ENCODE measurements at places on chromosomes 2 and 18.

DNA sequence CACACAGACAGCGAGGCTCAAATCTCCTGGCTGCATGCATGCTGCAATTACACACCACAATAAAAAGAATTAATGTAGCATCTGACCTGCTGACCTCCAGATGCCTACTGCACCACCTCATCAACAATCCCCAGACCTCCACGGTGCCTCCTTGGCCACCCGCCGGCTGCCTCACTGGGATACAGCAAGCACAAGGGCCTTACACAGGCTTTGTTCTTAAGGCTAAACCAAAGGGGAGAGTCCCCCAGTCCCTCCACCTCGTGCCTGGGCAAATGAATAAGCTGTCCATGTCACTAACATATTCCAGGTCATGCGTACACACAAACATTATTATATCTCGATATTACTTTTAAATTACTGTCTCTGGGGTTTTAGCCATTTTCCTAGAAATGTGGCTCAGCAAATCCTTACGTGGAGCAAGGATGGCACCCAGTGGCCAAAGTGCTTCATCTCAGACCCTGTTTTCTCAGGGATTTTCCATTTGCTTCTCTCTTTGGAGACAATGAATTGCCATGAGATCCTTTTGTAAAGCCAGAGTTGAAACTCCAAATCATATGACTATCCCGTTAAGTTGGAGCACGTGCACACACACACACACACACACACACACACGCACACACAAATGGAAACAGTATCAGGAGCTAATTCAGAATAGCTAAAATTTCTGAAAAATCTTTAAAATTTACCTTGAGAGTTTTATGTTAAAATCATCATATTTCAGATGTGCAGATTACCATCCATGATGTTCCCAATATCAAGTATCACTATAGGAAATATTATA, 313.8 kb downstream of the PDE11A start:
- DNase-seq: no peak

DNA sequence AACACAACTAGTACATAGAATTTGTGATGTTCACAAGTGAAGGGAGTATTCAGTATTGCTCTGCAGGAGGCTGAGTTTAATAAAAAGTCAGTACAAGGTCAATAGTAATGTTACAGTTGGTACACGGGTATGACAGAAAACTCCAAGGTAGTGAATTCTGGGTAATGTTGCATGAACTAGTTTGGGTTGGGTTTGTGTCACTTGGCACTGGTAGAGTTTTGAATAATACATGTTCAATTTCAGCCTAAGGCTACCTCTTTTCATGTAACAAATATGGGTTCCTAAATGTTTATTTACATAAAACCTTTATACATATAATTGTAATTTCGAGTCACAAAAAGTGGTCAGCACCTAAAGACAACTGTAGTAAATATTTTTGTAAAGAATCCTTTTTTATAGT, 19.4 kb downstream of the CTIF start:
- no peak for DNase-seq

- DNase-seq: no peak
Measured at GRCh38 chr2:66013456-66013855, 421.5 kb upstream of the MEIS1 start.

DNA sequence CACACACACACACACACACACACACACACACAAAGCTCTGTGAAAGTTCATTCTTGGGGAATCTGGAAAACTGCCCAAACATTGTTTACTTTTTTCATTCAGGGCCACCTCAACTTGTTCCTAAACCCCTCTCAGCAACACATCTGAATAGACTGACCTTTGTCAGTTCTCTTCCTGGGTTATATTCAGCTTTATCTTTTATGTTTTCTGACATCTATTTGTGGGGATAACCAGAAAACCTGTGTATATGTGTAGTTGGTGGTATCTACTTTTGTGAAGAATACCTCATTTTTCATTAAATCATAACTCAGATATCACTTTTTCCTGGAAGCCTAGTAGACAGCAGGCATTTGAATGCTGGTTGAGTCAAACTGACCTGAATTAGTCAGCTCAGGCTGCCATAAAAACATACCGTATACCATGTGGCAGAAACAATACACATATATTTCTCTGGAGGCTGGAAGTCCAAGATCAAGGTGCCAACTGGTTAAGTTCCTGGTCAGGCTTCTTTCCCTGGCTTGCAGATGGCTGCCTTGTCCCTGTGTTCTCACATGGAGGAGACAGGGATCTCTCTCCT, 11.0 kb upstream of the RNF144A start:
- DNase-seq: no peak

GRCh38 chr2:189082376-189082975, 97.1 kb downstream of the COL5A2 start:
- no peak for DNase-seq

DNA sequence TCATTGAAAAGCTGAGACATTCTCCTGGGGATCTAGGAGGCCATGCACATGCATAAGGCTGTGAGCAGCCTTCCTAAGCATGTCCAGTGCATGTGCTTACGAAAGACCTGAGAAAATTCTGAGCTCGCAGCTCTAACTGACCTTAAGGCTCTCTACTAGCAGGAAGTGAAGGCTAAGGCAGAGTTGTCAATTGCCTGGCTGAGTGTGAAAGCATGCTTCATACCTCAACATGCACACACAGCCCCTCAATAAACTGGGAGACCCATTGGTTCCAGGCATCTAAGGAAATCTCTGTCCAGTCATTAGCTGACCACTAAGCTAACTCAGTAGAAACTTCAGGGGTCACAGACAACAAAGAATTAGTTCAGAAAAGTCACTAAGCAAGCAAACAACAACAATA, 42.0 kb downstream of the ALPK2 start:
- no peak for DNase-seq

- no peak for DNase-seq
Measured at GRCh38 chr2:227177592-227178336, 13.3 kb downstream of the COL4A3 start.

DNA sequence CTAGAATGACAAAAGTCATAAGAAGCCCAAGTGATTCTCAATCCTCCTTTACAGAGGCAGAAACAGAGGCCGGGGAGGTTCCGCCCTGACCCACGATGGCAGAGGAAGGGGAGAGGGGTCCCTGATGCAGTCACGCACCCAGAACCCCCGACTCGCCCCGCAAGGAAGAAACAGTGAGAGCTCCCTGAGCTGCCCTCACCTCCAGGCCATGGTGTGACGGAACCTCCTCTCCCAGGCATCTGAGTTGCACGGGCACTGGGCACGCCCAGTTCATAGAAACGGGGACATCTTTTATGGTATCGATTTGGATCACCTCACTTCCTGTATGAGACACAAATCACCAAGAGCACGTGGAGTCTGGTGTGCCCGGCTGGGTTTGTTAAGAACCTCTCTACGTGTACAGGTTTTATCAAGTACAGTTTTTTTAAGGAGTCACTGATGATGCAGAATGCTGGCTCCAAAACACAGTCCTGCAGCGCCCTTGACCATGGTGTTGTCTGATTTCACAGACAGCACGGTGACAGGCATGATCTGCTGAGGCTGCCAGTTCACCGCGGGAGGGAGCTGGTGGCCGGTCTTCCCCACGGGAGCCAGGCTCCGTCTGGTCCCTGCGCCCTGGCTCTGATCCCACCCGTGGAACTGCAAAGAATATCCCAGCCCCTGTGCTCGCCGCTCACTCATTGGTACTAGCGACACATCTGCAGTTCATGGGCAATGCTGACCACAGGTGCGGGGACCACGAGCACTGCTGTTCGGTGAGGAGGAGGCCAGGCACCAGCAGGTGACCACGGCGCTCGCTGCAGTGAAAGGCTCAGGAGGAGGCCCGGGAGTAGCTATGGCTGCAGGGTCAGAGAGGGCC, 35.6 kb downstream of the PXDN start:
- DNase-seq: no peak

DNA sequence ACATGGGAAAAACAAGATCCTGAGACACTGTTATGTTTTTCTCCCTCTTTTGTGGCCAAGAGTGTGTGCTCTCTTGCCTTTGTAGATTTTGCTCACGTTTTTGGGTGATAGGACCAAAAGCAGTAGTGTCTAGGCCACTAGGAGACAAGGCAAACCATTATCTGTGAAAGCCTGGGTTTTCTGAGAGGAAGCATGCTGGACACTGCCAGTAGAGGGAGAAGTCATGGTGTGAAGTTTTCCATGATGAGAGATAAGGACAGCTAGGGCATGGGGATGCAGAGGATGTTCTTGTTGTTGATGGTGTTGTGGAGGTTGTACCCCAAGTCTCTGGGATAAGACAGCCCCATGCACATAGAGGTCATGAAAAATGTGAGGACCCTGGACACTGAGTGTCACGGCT, 285.3 kb downstream of the SOX11 start:
- DNase-seq: no peak

DNA sequence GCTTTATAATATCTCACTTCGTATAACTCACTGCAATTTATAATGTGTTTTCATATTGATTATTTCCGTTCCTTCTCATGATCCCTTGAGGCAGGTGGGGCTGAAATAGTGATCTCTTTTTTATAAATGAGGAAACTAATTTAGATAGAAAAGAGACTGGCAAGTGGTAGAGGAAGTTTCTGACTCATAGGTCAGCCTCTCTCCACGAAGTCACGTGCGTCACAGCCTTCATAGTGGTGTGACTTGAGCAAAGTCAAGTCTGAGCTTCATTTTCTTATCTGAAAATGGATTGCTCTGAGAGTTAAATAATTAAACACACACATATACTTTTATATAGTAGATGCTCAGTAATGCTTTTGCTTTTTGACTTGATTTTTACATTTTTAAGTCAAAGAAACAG, 19.9 kb downstream of the ABCG5 start:
- DNase-seq: no peak

DNA sequence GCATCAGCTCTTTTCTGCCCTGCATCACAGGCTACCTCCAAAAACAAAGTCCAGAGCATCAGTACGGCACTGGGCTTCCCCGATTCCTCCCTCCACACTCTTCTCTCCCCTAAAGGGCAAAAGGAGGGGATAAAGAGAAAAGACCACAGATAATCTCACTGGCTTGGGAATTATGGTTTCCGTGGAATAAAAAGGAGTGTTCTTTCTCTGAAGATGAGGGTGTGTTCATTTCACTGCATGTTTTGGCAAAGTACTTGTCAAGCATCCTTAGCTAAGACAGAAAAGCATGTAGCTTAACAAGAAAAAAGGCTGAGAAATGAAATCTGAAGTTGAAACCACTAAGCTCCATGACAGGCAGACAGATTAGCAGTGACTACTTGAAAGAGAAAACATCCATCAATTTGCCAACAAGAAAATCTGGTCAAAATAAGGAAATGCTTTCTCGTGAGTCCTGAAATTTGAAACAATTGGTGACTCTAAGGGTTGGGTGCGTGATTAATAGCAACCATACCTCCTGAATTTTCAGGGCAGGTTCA, 20.6 kb upstream of the DSG3 start:
- no peak for DNase-seq

DNA sequence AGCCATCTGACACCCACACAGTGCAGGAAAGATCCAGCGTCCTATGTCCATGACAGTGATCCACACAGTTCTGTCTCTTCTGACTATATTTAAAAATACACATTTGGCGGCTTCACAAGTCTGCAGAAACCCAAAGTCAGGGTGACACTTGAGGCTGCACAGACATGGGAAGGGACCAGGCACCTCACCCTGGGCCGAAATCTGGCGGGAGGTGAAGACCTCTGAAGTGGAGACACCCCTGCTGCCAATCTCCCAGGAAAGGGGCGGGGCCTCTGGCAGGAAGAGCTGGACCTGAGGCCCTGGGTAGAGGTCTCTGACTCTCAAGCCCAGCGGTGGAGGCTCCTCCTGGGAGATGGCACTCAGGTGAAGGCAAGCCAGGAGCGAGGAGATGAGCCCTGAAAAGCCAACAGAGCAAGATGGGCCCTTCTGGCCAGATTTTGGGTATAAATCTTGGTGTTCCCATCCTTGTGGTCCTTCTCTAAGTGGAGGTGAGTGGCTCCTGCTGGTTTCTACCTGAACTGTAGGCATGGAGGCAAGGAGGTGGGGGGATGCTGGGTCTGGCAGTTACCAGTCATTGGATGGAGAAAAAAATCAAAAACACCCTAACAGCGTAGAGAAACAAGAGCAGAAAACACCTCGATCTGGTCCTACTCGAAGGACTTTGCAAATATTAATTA, 248.4 kb downstream of the HDAC4 start:
- DNase-seq: no peak

DNA sequence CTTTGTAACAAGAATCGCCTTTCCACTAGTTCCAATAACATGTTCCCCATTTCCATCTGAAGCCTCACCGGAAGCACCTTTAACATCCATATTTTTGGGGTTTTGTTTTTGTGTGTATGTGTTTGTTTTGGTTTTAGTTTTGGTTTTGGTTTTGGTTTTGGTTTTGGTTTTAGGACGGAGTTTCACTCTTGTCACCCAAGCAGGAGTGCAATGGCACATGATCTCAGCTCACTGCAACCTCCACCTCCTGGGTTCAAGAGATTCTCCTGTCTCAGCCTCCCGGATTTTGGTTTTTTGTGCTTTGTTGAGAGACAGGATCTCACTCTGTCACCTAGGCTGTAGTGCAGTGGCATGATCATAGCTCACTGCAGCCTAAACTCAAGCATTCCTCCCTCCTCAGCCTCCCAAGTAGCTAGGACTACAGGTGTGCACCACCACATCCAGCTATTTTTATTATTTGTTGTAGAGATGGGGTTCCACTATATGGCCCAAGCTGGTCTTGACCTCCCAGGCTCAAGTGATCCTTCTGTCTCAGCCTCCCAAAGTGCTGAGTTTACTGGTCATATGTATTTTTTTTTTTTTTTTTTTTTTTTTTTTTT, 36.3 kb downstream of the TGOLN2 start:
- no peak for DNase-seq

GRCh38 chr2:43305517-43305916, 79.1 kb upstream of the ZFP36L2 start:
- no peak for DNase-seq

DNA sequence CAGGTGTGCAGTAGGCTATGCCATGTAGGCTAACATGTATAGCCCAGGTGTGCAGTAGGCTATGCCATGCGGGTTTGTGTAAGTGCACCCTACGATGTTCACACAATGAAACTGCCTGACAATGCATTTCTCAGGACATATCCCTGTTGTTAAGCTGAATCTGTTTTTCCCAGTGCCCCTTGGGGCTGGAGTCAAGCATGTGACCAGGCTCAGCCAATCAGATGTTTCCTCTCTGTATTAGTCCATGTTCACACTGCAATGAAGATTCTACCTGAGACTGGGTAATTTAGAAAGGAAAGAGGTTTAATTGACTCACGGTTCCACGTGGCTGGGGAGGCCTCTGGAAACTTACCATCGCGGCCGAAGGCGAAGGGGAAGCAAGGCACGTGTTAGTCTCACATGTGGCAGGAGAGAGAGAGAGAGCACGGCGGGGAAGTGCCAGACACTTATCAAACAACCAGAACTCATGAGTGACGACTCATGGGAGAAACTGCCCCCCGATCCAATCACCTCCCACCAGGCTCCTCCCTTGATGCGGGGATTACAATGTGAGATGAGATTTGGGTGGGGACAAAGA, 24.2 kb downstream of the ITM2C start:
- DNase-seq: no peak

GRCh38 chr18:51398104-51398503, 200.6 kb upstream of the MEX3C start:
- no peak for DNase-seq

- no peak for DNase-seq
Measured at GRCh38 chr2:43293744-43294695, 67.6 kb upstream of the ZFP36L2 start.
